ENCODE measurements at places on chromosomes 11 and 22.
A peak's percentile ranks its signal among the peaks of the same experiment; 100 is the strongest.

DNA sequence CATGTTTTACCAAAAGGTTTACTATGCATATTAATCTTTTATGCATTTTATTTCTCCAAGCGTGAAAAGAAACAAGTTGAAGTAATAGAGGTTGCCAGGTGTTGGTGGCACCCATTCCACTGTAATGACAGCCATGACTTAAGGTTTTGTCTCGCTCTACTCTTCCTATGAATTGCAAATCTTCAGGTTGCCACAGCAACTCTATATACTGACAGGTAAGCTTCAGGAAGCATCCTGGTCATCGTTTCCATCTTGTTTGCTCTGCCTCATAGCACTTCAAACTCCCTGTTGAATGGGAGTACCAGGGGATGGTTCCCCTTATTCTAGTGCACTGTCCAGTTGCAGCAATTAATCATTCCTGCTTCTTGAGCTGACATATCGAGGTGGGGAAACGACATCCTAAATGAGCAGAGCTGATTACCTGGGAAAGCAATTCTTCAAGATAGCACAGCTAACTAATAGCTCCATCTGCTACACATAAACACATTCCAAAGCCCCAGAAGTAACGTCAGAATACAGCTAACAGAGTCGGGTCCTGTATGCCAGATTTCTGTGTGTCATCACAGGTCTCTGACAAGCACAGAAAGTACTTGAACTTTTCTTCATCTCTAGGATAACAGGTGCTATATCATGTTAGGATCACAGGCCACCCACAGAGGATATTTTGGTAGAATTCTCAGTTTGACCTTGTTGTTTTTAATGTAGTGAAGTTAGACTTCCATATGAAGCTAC lies 80.3 kb downstream of the CADM1 start:
- no peak for DNase-seq

DNA sequence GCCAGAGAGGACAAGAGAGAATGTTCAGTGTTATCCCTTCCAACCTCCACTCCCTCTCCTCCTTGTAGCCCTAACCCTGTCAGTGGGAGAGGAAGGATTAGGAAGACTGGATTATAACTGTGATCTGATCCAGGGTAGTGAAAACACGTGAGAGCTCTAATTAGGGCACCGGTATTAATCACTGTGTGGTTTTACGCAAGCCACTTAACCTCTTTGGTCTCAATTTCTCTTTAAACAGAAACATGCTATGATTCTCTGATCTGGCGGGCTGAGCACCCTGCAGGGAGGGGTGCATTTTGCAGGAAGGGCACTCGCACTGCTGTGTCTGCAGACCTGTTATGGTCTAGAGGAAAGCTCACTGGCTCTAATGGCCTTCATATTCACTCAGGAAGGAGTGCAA lies 11.5 kb downstream of the RPL27A start:
- no peak for DNase-seq

DNA sequence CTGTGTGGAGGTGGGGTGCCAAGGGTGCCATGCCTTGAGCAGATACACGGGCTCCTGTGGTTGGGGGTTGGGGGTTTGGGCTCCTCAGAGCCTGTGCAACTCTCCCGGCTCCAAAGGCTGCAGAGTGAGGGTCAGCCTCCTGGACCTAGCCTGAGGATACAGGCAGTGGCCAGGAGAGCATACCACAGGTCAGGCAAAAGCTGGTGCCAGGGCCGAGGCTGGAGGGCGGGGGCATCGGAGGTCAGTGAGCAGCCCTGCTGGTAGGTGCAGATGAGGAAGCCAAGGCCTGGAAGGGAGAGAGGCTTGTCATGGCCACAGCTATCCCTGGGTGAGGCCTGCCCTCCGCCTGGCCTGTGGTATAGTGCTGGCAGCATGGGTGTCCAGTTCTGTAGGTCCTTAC lies 25.6 kb upstream of the DGCR8 start:
- DNase-seq, result no peak

DNA sequence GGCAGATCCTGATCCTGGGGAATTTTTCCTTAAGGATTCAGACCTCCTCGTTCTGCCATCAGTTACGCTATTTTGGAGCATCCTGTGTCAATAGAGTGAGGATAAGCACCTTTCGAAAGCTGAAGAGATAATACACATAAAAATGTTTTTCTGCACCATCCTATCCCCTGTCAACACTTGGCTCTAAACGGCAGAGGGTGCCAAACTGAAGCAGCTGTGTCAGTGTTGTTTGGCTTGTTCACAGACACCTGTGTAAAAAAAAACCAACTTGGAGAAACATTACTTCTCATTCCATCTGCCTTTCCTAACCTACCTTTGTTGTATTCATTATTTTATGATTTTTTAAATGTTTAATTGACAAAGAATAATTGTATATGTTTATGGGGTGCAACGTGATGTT lies 417.0 kb upstream of the DDI1 start:
- DNase-seq, result no peak

GRCh38 chr11:5880329-5880728 lies at the start of gene OR52E4:
Gene OR52E4, plus strand, starts transcription at chr11:5880629. Its CDS starts 3,664 bp downstream, at chr11:5884293.
- no peak for DNase-seq

DNA sequence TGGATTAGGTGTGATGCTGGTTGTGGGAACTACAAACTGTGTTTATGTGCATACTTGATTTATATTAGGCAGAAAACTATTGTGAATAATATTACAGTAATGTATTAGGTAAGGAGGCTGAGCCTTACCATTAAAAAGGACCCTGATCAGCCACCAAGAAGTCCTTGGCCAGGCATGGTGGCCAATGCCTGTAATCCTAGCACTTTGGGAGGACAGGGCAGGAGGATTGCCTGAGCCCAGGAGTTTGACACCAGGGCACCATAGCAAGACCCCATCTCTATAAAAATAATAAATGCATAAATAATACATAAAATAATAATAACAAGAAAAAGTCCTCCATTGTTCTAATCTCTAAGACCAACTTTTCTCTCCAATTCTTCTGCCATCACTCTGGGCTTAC lies 3.2 kb upstream of the ZBED5 start:
- no peak for DNase-seq

GRCh38 chr11:119363851-119364590 lies 17.5 kb downstream of the USP2 start:
- no peak for DNase-seq

- DNase-seq, result peak; percentile 12
Observed at GRCh38 chr11:84922212-84922805, 704.8 kb downstream of the DLG2 start.

GRCh38 chr11:57422669-57423068 lies 4.3 kb downstream of the SLC43A3 start:
- DNase-seq, result no peak
